Sigmoid colon (tissue), 7 donors: ENCODE measurements at places on chromosomes 12 and 14.

DNA sequence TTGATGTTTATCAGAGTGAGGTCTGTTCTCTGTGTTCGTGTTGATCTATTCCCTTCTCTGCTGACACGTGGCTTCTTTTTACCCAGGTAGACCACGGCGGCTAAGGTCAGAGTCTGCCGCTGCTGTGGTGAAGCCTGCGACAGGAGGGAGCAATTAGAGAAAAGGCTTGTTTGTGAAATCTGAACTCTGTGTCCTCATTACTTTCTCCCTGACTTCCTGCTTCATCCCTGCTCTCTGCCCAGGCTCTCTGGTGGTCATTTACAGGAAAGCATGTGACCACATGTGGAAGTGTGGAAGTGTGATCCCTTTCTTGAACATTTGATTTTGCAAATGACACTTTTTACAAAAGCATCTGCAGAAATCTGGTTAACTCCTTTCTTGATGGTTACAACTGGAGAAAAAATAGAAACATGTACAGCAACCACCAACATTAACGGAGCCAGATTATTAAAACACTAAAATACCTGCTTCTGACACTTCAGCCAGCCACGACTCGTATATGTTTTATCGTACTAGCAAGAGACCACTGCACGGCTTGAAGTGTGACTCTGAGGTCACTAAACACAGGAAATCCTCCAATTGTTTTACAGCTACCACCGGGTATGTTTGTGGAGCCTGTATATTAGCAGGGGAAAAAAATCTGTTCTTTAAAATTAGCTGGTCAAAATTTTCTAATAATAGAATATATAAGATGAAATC, 388.6 kb upstream of the TMPO start:
- DNase-seq: no peak

DNA sequence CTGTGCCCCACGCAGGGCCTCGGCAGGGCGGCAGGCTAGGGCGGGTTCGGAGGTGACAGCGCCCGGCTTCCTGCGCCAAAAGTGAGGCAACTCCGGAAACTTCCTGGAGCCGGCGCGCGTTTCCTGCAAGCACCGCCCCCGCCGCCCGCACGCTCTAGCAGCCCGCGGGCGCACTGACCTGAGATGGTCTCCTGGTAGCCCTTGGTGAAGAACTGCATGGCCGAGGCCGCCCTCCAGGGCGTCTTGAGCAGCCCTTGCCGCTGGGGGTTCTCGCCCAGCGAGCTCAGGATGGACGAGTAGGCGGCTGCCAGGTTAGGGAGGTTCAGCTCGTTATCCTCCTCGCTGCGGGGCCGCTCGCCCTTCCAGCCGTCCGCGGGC, 494 bp downstream of the GCH1 start:
- DNase-seq: peak; percentile 87

DNA sequence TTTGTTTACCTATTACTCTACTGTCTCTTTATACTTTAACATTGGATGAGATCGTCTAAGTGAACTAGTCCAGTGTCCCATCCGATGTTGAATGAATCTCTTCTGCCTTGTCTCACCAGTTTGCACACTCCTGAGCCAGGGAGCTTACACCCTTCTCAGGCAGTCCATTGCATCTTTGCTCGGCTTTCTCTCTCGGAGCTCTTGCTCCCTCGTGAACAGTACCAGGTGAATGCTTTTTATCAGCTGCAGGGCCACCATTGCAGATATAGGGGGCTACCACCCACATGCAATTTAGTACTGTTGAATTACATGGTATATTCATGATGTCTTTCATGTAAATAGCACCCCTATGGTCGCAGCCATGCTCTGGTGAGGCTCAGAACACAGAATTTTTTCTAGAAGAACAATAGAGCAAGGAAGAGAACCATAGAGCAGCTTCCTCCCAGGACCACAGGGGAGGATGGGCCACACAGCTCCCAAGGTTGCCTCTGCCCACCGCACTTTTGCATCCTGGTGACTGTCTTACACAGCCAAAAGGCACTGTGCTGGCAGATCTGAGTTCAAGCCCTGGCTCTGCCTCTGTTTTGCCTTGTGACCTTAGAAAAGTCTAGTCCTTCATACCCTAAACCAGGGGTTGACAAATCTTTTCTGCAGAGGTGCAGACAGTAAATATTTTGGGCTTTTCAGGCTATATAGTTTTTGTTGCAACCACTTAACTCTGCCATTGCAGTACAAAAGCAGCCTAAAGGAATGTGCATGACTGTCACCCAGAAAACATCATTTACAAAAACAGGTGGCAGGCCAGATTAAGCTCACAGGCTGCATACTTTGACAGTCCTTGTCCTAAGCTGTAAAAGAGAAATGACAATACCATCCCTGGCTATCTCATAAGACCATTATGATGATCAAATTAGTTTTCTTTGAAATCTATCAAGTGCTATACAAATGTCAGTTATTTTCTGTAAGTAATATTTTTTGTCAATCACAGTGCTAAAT, 35.4 kb downstream of the PLEKHG7 start:
- no peak for DNase-seq

DNA sequence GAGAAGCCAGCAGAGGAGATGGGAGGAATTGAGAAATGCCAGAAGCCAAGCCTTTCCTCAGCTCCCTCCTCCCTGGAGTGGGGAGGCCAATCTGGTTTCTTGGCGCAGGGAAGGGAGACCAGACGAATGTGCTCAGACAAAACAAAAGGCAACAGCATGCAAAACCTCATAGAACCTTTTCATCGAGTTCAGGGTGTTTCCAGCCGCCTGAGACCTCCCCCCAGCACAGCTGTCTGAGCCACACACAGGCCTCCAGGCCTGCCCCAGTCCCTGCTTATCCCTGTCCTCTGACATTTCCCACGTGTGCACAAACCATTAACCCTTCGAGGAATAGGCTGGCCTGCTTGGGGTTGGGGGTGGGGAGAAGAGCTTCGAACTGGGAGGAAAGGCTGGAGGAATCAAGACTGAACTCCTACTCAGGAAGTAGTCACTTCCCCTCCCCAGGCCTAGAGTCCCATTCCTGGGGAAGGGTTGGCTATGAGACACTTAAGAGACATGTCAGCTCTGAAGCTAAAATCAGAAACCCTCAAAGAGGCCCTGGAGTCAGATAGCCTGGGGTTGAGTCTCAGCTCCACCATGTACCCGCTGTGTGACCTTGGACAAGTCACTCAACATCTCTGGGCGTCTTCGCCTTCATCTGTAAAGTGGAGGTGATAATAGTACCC, 10.7 kb downstream of the TBX3 start:
- peak; percentile 70 for DNase-seq

GRCh38 chr12:53592426-53592825, 33.8 kb downstream of the ATF7 start:
- no peak for DNase-seq

DNA sequence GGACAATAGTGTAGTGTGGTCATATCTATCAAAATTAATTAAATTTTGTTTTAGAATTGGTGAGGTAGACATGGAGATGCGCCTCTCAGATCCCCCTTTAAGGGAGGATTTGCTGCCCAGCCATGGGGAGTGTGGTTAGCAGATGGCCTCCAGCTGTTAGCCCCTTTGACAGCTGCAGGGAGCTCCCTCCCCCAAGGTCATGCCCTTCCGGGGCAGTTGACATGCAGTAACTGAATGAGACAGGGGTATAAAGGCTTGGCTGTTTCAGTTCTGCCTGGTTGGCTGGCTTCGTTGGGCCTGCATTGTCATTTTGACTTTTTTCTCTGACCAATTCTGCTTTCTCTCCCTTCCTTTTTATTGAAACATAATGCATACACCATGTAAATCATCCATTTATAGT, 291.5 kb upstream of the SRRM4 start:
- DNase-seq: no peak

DNA sequence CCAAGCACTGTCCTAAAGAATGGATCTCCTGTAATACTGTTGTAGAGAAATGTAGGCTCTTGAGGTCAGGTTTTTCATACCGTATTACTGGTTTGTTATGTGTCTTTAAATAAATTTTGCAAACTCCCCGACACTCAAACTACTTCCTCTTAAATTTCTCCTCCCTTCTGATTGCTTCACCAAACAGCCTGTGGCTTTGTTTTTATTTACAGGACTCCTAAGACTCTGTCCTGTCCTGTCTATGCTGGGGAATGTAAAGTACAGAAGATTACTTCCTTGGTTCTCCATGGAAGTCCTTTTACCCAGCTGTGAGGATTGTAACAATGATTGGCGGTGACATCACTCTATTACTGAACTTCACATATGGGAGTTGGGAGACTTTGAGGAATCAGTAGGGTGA, 873.5 kb downstream of the DIO2 start:
- DNase-seq: no peak

- no peak for DNase-seq
Observed at GRCh38 chr14:70282666-70283065, 76.8 kb downstream of the COX16 start.

GRCh38 chr12:116266168-116266601, 11.3 kb downstream of the MED13L start:
- DNase-seq: no peak

- no peak for DNase-seq
Observed at GRCh38 chr12:110528277-110528839, 26.2 kb downstream of the RAD9B start.

DNA sequence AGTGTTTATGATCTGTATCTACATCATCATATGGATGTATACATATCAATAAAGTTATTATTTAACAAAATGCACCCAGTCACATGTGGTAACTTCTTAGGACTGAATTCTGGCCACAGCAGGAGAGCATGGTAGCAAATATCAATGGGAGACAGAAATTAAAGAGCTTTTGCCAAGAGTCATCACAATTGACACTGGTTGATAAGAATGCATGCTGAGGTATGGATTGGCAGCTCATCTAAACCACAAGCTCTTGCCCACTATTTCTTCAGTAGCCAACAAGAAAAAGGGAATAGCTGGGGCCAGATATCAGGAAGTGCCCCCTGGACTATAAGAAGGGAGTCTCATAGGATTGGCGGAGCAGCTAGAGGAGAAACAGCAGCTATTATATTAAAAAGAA, 9.4 kb upstream of the PTGR2 start:
- no peak for DNase-seq

DNA sequence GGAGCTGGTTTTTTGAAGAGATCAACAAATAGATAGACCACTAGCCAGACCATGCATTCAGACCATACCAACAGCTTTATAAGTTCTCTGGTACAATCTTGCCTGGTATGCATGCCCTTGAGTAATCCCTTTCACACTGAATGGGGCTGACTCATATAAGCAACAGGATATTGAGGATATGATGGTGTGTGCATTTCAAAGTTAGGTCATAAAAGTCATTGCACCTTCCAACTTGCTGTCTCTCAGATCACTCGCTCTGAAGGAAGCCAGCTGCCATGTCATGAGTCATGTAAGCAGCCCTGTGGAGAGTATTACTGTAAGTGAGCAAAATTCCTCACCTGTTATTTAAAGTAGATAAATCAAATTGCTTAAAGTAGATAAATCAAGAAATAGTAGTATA, 45.0 kb upstream of the OR6J1 start:
- DNase-seq: no peak

DNA sequence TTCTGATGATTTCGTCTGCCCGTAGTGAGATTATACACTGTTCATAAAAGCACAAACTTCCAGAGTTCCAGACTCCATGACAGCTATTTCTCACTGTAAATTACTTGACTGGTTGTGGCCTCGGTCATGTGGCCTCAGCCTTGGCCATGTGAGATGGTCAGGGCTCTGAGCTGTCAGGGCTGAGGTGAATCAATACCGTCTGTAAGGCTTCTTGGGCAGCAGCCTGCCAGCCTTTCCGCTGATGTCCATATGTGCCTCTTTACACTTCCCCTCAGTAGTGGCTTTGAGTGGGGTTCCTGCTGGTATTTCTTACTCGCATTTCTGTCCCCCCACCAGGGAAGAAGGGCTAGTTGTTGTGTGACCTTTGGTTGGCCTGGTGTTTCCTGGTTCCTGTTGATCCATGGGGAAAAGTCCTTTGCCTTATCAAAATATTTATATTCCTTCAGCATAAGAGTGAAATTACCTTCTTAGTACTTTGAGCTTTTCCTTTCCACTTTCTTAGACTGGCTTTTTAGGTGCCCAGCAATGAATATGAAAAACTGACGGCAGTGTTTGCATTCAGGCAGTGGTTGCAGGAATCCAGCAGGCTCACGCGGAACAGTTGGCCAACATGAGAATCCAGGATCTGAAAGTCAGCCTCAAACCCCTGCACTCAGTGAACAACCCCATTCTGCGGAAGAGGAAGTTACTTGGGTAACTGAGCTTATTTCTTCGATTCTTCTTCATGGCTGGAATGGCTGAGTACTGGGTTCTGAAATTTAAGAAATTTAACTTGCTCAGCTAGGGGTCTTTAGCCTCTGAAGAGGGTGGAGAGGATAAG, 46.1 kb downstream of the MAPKAPK5 start:
- no peak for DNase-seq

DNA sequence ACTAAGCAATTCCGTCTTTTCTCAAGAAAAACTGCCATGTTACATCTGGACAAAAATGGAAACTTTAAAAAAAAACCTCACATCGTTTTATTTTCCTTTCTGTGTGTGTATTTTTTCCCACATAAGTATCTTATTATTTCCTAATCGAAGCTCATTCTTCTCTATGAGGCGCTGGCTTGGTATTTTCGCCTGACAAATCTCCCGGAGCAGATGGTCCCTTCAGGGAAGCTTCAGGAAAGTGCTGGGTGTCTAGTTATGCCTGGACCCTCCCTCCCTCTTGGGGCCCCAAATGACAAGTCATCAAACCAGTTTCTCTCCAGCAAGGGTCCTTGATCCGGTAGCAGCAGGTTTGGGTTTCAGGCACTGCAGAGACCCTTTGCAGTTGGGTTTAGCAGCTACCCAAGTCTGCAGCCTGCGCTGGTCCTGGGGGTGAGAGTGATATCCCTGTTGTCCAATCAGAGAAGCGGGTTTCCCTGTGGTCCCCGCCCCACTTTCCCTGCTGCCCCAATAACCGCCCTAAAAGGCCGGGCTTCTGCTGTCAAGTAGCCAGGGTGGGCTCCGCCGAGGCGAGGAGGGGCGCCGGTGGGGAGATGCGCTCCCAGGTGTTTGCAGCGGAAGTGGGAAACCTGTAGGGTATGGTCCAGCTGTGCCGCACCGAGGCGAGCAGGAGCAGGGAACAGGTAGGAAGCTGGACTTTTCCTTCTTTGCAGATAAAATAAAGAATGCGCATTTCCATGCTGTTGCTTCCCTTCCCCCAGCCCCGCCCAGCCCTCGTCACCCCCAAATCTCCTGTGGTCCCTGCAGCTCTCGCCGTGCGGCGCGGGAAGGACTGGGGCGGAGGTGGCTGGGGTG, at the start of gene CNTN1:
Gene CNTN1, plus strand, starts transcription at position 527 of the 852 bp plus-strand sequence.
- DNase-seq: peak; percentile 83

GRCh38 chr12:15716581-15716980, 72.6 kb downstream of the EPS8 start:
- no peak for DNase-seq
